ENCODE measurements at places on chromosomes 6 and 20. TPM values are rescaled to one million over a fixed set of nuclear protein-coding genes. Genes with fewer than 3 reads are reported as not detected.

- DNase-seq = no peak
- H3K4me3 ChIP-seq = no peak overlapping the region
- peaks cover 31% of the 10 kb centered on the region for H3K36me3 ChIP-seq
- H3K27me3 ChIP-seq = no peaks in the 10 kb centered on the region
- H3K27ac ChIP-seq = no peak overlapping the region
These were observed 26.8 kb upstream of the CRIP3 start for GRCh38 chr6:43335469-43335868.

- H3K4me1 ChIP-seq = no peaks in the 10 kb centered on the region
- H3K27ac ChIP-seq = no peak overlapping the region
- H3K36me3 ChIP-seq = no peaks in the 10 kb centered on the region
These were observed 189.2 kb downstream of the ASCC3 start for GRCh38 chr6:100691972-100692371.

DNA sequence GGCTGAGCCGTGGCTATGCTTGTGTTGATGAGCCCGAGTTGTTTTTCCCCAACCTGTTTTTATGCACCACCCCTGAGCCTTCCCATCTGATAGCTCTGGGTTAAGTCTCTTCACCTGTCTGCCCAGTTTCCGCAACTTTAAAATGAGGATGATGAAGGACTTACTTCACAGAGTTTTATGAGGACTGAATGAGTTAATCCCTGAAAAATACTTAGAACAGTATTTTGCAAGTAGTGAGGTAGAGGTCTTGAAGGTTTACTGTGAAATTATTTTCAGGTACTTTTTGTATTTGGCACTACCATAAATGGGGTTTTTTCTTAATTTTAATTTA is 3.2 kb downstream of the MTG2 start:
- H3K36me3 ChIP-seq = peaks cover 5% of the 10 kb centered on the region
- no peak overlapping the region for H3K4me3 ChIP-seq
- H3K4me1 ChIP-seq = peaks cover 18% of the 10 kb centered on the region
- no peak for DNase-seq
- H3K27ac ChIP-seq = no peak overlapping the region
- H3K27me3 ChIP-seq = no peaks in the 10 kb centered on the region

DNA sequence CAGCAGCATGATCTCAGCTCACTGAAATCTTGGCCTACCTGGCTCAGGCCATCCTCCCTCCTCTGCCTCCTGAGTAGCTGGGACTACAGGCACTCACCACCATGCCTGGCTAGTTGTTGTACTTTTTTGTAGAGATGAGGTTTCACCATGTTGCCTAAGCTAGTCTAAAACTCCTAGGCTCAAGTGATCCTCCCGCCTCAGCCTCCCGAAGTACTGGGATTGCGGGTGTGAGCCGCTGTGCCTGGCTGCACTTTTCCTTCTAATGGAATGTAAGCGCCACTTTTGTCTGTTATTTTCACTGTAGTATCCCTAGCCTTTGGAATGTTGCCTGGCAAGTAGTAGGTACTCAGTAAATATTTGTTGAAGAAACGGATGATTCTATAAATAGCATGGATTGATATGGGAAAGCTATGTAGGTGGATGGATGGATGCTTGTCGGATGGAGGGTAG is 10.4 kb upstream of the TRIB3 start:
- no peak overlapping the region for H3K27ac ChIP-seq
- H3K4me1 ChIP-seq = no peaks in the 10 kb centered on the region

DNA sequence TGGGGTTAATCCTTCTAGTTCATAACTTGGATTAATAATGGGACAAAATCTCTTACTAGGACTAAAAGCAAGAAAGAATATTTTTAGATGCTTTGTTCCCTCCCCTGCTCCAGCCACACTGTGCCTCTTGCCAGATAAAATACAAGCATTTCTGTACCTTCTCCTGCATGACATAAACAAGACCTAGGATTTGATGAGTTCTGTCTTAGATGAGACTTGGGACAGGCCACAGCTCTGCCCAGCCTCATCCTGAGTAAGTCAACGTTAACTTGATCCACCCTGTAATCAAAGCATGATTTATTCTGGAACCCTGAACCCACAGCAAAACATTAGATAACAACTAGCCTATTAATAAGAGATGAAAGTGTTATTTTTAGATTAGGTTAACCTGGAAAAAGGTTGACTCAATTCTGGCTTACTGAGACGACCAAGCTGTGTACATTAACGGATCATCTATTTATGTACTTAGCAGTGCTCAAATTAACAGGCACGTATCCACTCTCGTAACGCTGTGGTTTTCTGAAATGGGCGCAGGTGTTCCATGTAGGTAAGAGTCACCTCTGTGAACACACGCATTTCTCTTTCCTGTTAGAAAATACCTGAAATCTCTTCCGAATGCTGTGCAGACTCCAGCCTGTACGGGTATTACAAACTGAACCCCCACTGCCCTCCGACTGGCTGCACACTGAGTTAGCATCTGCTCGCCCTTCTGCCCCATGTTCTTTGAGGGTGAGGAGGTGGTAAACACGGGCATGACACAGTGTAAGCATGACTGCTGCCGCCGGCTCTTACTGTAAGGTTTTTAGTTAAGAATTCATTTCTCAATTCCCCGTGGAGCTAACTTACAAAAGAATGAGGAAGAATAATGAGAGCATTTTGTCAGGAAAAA is 132.1 kb upstream of the FOXQ1 start:
- H3K27ac ChIP-seq = no peak overlapping the region
- peaks cover 7% of the 10 kb centered on the region for H3K27me3 ChIP-seq
- H3K4me3 ChIP-seq = no peak overlapping the region

DNA sequence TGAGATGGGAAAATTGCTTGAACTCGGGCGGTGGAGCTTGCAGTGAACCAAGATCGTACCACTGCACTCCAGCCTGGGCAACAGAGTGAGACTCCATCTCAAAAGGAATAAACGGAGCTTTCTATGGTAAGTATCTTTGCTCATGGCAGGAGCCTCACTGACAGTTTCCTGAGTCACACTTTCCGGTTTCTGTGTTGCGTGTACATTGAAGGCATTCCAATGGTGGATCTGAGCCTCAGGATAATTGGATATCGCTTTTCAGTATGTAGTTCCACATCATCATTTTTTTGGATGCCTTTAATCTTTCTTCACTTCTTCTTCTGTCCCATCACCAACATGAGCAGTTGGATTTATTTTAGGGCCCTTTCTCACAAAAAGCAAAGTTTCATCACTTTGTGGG is 28.6 kb upstream of the GTSF1L start:
- no peaks in the 10 kb centered on the region for H3K36me3 ChIP-seq
- no peak overlapping the region for H3K4me3 ChIP-seq
- no peak overlapping the region for H3K27ac ChIP-seq
- no peaks in the 10 kb centered on the region for H3K4me1 ChIP-seq
- no peak for DNase-seq
- no peaks in the 10 kb centered on the region for H3K27me3 ChIP-seq

DNA sequence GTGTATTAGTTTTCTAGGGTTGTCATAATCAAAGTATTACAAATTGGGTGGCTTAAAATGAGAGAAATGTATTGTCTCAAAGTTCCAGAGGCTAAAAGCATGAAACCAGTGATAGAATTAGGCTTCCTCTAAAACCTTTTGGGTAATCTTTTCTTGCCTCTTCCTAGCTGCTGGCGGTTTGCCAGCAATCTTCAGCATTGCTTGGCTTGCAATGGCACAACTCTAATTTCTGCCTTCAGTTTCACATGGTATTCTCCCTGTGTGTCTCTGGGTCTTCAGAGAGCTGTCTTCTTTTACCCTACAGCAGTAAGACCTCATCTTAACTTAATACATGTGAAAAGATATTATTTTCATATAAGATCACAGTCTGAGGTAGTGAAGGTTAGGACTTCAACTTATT is 479.1 kb upstream of the GJE1 start:
- no peaks in the 10 kb centered on the region for H3K27me3 ChIP-seq
- peak; percentile 17 for DNase-seq
- H3K27ac ChIP-seq = no peak overlapping the region
- no peak overlapping the region for H3K4me3 ChIP-seq
- H3K36me3 ChIP-seq = no peaks in the 10 kb centered on the region

DNA sequence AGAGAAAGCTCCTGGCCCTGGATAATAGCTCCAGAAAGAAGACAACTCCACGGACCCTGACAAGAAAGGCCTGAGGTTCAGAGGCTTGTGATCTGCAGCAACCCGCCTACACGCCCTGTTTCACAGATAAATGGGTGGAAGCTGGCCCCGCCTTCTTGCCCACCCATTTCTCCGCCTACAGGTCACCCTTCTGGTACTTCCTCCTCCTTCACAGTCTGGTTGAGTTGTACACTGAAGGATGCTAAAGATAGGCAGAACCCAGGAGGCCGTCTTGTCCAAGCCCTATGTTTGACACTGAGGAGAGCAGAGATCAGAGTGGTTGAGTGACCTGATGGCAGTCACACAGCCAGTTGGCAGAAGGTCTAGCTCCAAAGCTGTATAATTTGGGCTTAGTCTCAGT is 34.2 kb upstream of the MDGA1 start:
- H3K4me3 ChIP-seq = no peak overlapping the region
- no peaks in the 10 kb centered on the region for H3K36me3 ChIP-seq
- DNase-seq = no peak
- H3K4me1 ChIP-seq = no peaks in the 10 kb centered on the region

DNA sequence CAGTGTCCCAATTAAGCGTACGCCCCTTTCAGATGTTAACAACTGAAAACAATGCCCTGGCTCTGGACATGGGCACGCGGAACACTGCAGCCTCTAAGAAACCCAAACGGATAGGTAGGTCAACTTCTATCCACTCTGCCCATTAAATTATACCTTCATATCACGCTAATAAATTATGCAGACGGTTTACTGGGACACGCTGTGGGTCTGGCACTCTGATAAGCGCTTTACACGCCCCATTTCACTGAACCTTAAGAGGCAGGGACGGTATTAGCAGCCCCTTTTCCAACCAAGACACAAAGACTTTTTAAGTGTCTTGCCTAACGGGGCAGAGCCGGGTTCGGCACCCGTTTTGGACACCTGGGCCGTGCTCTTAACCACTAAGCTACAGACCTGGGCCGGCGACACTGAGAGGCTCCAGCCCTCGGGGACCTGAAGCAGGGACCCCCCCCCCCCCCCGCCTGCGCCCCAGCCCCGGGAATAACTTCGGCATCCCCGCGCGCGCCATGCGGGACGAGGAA is 744 bp downstream of the STAU1 start:
- peak overlapping the region; percentile 96 for H3K4me3 ChIP-seq
- H3K4me1 ChIP-seq = peaks cover 8% of the 10 kb centered on the region
- no peak for DNase-seq
- no peaks in the 10 kb centered on the region for H3K27me3 ChIP-seq

DNA sequence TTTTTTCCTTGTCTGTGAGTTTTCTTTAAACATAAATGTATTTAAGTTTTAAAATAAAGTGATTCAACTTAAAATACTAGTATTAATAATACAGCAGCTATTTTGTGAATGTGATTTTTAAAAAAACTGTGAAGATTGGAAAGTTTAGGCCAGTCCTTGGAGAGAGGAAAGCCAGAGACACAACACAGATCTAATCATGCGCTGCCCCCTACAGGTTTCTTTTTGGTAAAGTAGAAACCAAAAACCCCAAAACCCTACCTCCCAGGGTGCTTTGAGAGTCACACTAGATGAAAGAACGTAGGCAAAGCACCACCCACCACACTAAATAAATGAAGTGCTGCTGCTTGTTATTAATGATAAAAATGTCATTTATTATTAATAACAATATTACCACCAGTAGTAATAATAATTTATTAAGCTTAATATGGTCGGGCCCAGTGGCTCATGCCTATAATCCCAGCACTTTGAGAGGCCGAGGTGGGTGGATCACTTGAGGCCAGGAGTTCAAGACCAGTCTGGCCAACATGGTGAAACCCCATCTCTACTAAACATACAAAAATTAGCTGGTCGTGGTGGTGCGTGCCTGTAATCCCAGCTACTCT is 33.7 kb downstream of the SLC9A8 start:
- H3K4me1 ChIP-seq = peaks cover 11% of the 10 kb centered on the region
- peaks cover 3% of the 10 kb centered on the region for H3K36me3 ChIP-seq
- H3K27ac ChIP-seq = no peak overlapping the region
- H3K4me3 ChIP-seq = no peak overlapping the region
- peak; percentile 71 for DNase-seq

DNA sequence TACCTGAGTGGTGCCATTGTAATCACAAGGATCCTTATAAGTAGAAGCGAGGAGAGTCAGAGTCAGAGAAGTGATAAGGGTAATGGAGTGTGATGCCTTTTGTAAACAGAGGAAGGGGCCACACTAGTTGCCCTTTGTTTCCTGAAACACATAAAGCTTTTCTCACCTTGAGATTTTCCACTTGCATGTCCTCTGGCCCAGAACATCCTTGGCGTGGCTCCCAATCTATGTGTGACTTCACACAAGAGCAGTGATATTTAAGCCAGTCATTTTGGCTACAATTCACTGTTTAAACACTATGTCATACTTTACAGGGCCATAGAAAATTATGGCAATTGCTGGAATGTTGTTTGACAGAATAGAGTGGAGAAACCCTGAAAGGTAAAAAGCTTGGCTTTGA is 121.2 kb upstream of the BTN3A2 start:
- no peak overlapping the region for H3K27ac ChIP-seq
- no peak for DNase-seq
- no peaks in the 10 kb centered on the region for H3K27me3 ChIP-seq
- no peak overlapping the region for H3K4me3 ChIP-seq

DNA sequence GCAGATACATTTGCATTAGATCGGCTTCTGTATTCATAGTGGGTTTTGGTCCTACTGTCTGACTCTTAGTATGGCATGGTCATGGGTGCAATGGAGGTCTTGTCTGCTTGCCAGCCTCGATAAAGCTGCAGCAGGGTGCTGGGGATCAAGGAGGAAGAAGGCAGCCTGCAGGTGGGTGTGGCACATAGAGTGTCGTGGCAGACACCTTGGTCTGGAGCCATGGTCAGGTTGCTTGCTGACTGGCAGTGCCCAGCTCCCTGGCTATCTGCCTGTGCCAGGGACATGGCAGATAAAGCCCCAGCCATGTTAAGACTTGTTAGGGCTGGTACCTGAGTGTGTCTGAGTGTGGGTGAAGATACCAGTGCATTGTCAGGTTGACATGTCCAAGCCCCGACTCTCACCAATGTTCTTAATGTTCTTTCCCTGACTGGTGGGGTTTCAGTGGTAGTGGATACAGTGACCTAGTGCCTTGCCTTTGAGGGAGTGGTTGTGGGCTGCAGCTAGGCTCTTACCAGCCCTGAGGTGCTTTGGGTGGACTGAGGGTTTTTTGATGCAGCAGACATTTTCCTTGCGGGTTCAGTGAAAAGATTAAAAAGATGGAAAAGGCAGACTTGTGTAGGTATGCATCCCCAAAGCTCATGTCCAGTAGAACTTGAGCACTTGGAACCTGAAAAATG is 1.8 kb downstream of the FAM83D start:
- no peaks in the 10 kb centered on the region for H3K36me3 ChIP-seq
- no peak overlapping the region for H3K27ac ChIP-seq
- no peaks in the 10 kb centered on the region for H3K27me3 ChIP-seq
- DNase-seq = no peak

DNA sequence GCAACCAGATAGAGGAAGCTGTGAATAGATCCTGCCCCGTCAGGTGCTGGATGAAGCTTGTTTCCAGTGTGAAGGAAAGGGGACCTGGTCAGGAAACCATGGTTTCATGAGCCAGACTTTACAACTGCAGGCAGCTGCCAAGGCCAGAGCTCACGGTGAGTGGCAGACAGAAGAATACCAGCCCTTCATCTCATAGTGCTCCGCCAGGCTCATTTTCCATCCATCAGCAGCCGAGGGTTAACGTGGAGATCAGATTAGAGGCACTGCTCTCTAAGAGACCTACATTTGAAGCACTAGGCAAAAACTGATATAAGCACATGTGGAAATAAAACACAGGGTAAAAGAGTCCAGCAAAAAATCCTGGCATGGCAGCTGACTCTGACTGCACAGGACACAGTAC is 172.4 kb downstream of the CD24 start:
- DNase-seq = peak; percentile 68
- H3K4me1 ChIP-seq = peaks cover 48% of the 10 kb centered on the region
- no peaks in the 10 kb centered on the region for H3K27me3 ChIP-seq
- no peaks in the 10 kb centered on the region for H3K36me3 ChIP-seq
- peak overlapping the region; percentile 7 for H3K27ac ChIP-seq

The ARHGAP18 gene
- polyA plus RNA-seq = 1.3 TPM

The SNAI1 gene
- 7.8 TPM for polyA plus RNA-seq

The MICB gene
- 0.64 TPM for polyA plus RNA-seq

The SLC44A4 gene
- polyA plus RNA-seq = not detected
